H9 (cell line): ENCODE measurements at places on chromosomes 1 and 21. TPM values are rescaled to one million over a fixed set of nuclear protein-coding genes. Genes with fewer than 3 reads are reported as not detected.

- DNase-seq: no peak
These were observed 10.2 kb upstream of the CAMK2N1 start for GRCh38 chr1:20496241-20496661.

DNA sequence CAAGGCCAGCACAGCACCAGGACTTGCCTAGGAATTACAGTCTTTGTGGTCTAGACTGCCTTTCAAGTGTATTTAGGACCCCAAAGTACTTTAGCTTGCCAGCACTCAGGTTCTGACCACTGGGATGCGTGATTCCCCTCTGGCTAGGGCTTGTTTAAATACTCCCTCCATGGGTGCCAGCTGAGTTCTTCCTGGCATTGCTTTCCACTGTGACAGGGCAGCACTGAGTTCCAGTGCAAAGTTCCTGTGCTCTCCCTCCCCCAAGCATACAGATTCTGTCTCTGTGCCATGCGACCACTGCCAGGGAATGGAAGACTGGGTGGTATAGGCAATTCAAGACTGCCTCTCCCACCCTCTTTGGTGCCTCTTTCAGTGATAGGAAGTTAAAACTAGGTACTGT lies 45.9 kb downstream of the NIBAN1 start:
- no peak for DNase-seq

DNA sequence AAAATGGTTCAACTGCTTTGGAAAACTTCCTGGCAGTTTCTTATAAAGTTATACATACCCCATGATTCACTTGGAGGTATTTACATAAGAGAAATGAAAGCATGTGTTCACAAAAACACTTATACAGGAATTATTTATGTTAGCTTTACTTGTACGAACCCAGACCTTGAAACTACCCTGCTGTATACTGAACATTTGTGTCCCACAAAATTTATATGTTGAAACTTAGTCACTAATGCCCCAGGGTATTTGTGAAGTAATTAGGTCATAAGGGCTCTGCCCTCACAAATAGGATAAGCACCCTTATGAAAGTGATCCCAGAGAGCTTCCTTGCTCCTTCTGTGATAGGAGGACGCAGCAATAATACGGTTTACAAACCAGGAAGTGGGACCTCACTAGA lies 42.7 kb upstream of the B3GALT2 start:
- no peak for DNase-seq

GRCh38 chr1:61581251-61581650 lies 143.7 kb downstream of the TM2D1 start:
- no peak for DNase-seq

- DNase-seq: peak; percentile 41
These were observed 18.9 kb downstream of the SPATA46 start for GRCh38 chr1:162357681-162358266.

GRCh38 chr21:45487891-45488600 lies 54.2 kb downstream of the SLC19A1 start:
- no peak for DNase-seq

DNA sequence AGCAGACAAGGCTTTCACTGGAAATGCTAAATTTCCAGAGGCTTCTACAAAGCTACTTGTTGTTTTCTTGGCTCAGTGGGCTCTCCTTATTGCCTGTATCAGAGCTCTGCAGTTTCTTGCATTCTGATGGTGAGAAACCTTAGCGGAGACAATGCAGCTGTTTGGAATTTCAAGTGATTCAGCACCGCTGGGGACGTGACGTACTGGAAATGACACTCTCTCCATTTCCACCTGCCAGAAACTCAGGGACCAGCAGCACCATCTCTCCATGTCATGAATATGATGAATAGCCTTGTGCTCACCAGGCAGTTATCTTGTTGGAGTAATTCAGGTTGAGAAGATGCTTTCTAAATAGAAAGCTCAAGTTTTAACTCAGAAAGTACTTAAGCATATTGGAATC lies 497.2 kb upstream of the DEPDC1 start:
- no peak for DNase-seq

DNA sequence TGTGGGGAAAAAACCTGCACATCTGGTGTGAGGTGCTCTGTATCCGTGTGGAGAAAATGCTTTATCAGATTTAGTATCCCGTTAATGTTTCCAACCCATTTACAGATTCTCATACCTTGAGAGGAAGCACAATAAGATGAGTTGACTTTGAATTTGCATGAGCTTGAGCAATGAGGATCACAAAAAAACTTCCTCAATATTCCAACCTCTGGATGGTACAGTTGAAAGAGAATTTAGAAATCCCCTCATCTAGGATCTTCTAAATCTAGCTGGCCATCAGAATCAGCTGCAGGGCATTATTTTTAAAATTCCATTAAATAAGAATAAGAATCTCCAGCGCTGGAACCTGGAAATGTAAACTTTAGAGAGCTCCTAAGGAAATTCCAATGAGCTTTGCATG lies 82.5 kb upstream of the NR5A2 start:
- DNase-seq: no peak

- DNase-seq: peak; percentile 82
These were observed 580 bp downstream of the INKA2 start for GRCh38 chr1:111738436-111739193.

GRCh38 chr1:221759436-221759835 lies 17.5 kb upstream of the DUSP10 start:
- no peak for DNase-seq

GRCh38 chr21:25081096-25081495 lies 526.2 kb downstream of the MRPL39 start:
- no peak for DNase-seq

DNA sequence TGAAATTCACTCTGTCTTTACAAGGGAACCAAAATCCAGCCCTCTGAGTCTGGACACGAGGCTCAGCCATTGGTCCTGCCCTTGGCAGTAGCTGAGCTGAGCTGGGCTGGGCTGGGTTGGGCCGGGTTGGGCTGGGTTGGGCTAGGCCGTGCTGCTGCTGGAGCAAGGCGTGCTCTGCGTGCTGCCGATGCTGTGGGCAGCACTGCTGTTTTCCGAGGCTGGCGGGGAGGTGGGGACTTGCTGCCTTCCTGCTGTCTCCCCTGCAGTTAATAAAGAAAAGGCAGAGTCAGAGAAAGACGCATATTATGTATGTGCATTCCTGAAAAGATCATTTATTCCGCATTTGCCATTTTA lies 182.9 kb downstream of the CDC7 start:
- DNase-seq: peak; percentile 62

DNA sequence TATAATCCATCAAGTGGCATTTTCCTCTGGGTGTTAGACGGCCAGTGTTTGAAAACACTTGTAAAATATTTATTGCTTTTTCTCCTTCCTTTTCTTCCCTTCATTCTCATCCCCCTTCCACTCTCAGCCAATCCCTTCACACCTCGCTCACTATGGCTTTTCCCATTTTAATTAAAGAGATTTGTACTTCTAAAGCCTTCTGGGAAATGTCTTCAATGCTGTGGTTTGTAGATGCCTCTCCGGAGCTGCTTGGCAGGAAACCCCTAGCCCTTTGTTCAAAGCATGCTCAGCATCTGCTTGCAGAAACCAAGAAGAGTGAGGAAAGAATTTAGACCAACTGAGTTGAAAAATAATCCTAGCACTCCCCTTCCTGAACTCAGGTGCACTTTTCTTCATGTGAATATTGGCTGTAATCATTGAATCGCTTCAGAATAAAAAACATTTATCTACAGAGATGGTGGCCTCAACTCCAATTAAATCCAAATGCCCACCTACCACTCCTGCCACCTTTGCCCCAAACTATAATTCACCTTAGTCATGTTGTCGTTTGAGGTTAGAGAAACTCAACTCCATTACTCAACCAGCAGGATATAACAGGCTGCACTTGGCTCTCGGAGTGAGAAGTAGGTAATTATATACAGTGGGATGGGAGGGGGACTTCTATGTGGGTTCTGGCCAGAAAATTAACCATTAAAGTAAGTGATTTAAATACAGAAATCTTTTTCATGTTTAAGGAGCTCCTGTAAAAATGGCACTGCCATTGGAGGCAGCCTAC lies 659.4 kb upstream of the CAMK1G start:
- no peak for DNase-seq

DNA sequence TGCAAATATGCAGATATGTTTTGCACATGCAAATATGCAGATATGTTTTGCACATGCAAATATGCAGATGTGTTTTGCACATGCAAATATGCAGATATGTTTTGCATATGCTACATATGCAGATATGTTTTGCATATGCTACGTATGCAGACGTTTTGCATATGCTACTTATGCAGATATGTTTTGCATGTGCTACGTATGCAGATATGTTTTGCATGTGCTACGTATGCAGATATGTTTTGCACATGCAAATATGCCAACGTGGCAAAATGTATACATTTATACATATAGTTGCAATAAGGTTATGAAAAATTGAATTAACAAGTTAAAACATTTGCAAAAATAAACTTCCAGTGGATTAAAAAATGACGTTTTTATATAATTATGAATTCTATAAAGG lies 30.8 kb upstream of the TP53BP2 start:
- DNase-seq: no peak

The AIM2 gene
- 0.90 and 1.1 TPM in 2 replicates for total RNA-seq

GRCh38 chr1:176384841-176385240 lies 78.1 kb upstream of the PAPPA2 start:
- DNase-seq: no peak

- no peak for DNase-seq
These were observed 56.3 kb downstream of the INAVA start for GRCh38 chr1:200951016-200951415.

DNA sequence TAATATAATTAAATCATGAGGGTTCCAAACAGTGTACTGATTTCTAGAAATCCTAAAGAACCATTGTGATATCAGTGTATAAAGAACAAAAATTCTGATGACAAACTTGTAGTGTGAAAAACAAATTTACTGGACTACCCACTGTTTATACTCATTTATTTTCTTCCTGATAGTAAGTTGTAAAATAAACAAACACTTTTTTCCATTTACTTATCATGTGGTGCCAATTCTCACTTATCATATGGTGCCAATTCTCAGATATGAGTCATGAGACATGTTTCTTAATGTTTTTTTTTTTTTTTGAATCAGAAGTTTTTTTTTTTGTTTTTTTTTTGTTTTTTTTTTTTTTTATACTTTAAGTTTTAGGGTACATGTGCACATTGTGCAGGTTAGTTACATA lies 137.7 kb downstream of the LEPR start:
- DNase-seq: no peak

GRCh38 chr21:26406526-26406925 lies 166.6 kb downstream of the CYYR1 start:
- DNase-seq: no peak

The TFAP2E gene
- 0.70 and 0.75 TPM in 2 replicates for total RNA-seq

The INAVA gene
- 36.8 and 37.2 TPM in 2 replicates for total RNA-seq

DNA sequence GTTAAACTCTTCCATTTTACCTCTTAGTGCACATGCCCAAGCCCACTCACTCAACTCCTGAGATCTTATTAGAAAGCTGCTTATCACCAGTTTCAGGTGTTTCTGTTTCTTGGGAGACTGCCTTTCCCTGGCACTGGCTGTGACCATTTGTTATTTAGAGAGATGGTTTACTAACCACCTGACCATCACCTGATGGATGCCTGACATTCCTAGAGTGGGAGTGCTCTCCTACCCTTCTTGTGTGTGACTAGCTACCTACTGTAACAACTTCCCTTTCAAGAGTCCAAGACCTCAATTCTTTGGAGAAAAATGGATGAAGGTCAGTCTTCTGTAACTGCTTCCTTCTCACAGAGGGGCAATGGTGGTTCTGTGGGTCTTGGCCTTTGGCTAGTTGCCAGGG lies 755.2 kb upstream of the ADAMTS5 start:
- no peak for DNase-seq

GRCh38 chr1:11138029-11138428 lies 38.4 kb upstream of the EXOSC10 start:
- DNase-seq: no peak

- no peak for DNase-seq
These were observed 513.7 kb upstream of the PLXNA2 start for GRCh38 chr1:208757846-208758245.

GRCh38 chr21:36664662-36664990 lies 34.3 kb upstream of the SIM2 start:
- DNase-seq: no peak
